ENCODE measurements at places on chromosomes 5 and 9.

- H3K4me3 ChIP-seq = no peak overlapping the region
- H3K27ac ChIP-seq = no peak overlapping the region
- H3K27me3 ChIP-seq = no peaks in the 10 kb centered on the region
- H3K4me1 ChIP-seq = no peaks in the 10 kb centered on the region
- H3K36me3 ChIP-seq = no peaks in the 10 kb centered on the region
- DNase-seq = no peak
These were observed 294.8 kb upstream of the RFX3 start for GRCh38 chr9:3820643-3821042.

GRCh38 chr5:111585946-111586345 is 73.6 kb upstream of the STARD4 start:
- no peak overlapping the region for H3K27ac ChIP-seq
- no peak for DNase-seq
- H3K4me3 ChIP-seq = no peak overlapping the region
- H3K36me3 ChIP-seq = no peaks in the 10 kb centered on the region

- no peak for DNase-seq
- no peak overlapping the region for H3K27ac ChIP-seq
- H3K4me1 ChIP-seq = no peaks in the 10 kb centered on the region
- no peak overlapping the region for H3K4me3 ChIP-seq
These were observed 355.1 kb upstream of the TUSC1 start for GRCh38 chr9:26033336-26033735.

DNA sequence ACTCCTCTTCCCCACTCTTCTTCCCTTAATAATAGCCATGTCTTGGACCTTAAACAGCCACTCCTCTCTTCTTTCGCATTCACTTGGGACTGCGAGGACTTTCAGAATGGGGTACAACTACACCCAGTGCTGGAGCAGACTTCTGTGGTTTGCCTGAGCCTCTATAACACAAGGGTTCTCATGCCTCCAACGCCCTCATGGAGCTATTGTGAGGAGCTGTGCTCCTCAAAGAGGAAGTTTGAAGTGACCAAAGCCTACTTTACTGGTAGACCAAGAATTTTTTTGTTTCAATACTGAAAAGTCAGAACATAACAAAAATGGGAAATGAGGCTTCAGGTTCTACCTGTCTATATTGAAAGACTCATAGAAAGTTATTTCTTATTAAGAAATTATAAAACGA is 316.4 kb downstream of the PIK3R1 start:
- H3K36me3 ChIP-seq = no peaks in the 10 kb centered on the region
- no peak overlapping the region for H3K4me3 ChIP-seq
- H3K27me3 ChIP-seq = no peaks in the 10 kb centered on the region

GRCh38 chr5:33400675-33401074 is 40.1 kb upstream of the TARS1 start:
- H3K27ac ChIP-seq = no peak overlapping the region
- H3K36me3 ChIP-seq = no peaks in the 10 kb centered on the region
- no peaks in the 10 kb centered on the region for H3K27me3 ChIP-seq
- no peak overlapping the region for H3K4me3 ChIP-seq

DNA sequence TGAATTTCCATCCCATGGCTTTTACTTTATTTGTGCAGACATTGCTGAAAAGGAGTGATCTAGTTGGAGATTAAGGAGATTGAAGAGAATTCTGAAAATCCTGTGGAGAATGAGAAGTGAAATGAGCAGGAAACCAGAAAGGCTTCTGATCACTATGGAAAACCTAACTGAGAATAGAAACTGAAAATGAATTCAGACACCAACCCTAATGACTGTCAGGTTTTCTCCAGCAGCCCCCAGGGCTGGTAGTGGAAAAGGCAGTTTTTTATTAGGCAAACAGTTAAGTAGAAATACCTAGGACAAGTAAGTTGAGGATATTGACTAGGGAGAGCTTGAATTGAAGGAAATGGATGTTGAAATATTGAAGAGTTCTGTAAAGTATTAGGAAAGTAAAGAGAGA is 14.7 kb upstream of the ARRDC3 start:
- H3K36me3 ChIP-seq = no peaks in the 10 kb centered on the region
- no peak overlapping the region for H3K4me3 ChIP-seq
- H3K4me1 ChIP-seq = no peaks in the 10 kb centered on the region

- no peak overlapping the region for H3K27ac ChIP-seq
- no peaks in the 10 kb centered on the region for H3K36me3 ChIP-seq
- H3K27me3 ChIP-seq = no peaks in the 10 kb centered on the region
- no peaks in the 10 kb centered on the region for H3K4me1 ChIP-seq
These were observed 125.4 kb downstream of the ATPSCKMT start for GRCh38 chr5:10124287-10124686.

- H3K4me1 ChIP-seq = no peaks in the 10 kb centered on the region
- no peak overlapping the region for H3K27ac ChIP-seq
- H3K27me3 ChIP-seq = no peaks in the 10 kb centered on the region
- H3K36me3 ChIP-seq = no peaks in the 10 kb centered on the region
These were observed 4.6 kb downstream of the BASP1 start for GRCh38 chr5:17221843-17222636.

DNA sequence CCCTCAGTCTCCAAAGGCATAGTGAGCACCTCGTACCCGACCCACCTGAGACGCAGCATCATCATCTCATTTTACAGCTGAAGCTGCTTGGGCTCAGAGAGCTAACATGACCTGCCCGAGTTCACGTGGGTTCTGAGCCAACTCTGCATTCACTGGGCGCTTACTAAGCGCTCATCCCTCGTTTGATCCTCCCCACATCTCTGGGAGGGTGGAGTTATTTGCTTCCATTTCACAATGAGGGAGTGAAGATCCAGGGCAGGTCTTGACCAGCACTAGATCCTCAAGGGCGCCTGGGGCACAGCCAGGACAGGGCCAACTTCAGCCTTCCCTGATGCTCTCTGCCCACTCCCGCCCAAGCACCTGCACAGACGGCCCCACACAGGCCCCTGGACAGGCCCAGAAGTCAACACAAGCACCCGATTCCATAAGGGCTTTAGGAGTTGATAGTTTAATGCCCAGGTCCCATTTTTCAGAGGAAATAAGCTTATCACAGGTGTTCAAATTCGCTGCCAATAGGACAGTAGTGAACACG is 80.8 kb downstream of the HRH2 start:
- H3K27ac ChIP-seq = no peak overlapping the region
- no peaks in the 10 kb centered on the region for H3K4me1 ChIP-seq
- H3K27me3 ChIP-seq = no peaks in the 10 kb centered on the region
- H3K4me3 ChIP-seq = no peak overlapping the region
- DNase-seq = no peak

- no peaks in the 10 kb centered on the region for H3K36me3 ChIP-seq
- peaks cover 26% of the 10 kb centered on the region for H3K27me3 ChIP-seq
- H3K27ac ChIP-seq = no peak overlapping the region
- H3K4me3 ChIP-seq = no peak overlapping the region
These were observed 13.1 kb downstream of the TMOD1 start for GRCh38 chr9:97514531-97514930.
